ENCODE measurements at places on chromosomes 7 and 10.
A peak's percentile ranks its signal among the peaks of the same experiment; 100 is the strongest.

GRCh38 chr7:55733241-55734140 lies 129.1 kb downstream of the SEPTIN14 start:
- DNase-seq: peak; percentile 37

DNA sequence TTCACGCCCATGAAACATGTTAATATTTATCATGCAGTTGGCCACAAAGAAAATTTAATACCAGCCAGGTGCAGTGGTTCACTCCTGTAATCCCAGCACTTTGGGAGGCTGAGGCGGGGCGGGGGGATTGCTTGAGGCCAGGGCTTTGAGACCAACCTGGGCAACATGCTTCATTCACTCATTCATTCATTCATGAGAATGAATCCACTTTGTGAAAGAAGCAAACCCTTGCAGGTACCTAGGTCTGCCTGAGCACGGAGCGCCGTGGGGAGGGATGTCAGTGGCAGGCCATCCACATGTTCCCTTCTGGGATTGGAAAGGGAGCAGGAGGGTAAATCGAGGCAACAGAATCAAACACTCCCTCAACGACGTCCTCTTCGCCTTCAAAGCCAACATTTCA lies 4.7 kb downstream of the ANXA11 start:
- no peak for DNase-seq

GRCh38 chr7:66198469-66198868 lies 6.7 kb upstream of the TPST1 start:
- no peak for DNase-seq

DNA sequence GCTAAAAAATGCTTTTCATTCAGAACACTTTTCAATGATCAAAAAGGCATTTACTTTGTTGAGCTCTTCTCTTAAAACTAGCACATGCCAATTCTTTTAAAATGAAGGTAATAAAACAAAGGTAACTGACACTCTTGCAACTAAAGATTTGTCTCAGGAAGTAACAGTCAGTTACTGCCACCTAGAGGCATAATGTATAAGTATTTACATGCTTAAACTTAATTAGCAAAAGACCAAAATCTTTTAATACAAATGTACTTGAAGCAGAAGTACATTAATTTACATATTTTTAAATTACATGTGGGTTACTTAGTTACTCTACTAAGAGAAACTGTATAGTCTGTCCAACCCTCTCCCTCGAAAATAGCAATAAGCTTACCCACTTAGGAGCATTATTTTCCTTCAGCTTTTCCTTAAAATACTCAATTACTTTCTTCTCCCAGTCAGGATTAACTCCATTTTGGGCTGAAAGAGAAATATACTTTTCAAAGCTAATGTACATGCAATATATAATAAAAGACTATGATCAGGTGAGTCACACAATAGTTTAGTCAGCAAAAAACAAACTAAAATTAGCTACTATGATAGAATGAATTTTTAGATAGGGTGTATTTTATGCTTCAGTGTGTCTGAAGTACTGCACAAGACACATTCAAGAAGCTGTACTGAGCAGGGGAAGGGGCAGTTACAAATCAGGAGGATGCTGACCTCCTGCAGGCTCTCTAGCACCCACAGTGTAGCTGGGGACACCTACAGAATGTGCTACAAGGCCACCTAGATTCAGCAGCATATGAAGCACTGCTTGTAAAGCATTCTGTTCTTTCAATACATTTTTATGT lies 13.0 kb downstream of the MCMBP start:
- DNase-seq: peak; percentile 43

GRCh38 chr10:63240807-63241206 lies 107.7 kb downstream of the NRBF2 start:
- DNase-seq: no peak

DNA sequence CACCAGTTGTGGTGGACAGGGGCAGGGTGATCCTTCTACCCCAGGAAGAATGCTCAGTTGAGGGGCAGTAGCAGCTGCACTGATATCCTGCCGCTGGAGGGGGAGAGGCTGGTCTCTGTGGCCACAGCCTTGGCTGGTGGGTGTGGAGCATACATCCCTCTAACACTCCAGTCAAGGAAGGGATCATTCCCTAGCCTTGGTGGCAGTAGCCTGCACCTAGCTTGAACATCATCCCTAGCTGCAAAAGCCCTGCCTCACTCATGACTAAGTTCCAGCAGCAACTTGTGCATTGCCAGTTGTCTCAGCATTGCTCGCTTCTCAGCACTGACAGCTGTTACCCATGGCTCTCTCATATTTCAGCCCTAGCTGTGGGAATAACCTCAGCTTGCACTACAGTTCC lies 688.9 kb upstream of the POT1 start:
- DNase-seq: no peak

GRCh38 chr10:117134306-117135025 lies 3.6 kb downstream of the VAX1 start:
- no peak for DNase-seq

DNA sequence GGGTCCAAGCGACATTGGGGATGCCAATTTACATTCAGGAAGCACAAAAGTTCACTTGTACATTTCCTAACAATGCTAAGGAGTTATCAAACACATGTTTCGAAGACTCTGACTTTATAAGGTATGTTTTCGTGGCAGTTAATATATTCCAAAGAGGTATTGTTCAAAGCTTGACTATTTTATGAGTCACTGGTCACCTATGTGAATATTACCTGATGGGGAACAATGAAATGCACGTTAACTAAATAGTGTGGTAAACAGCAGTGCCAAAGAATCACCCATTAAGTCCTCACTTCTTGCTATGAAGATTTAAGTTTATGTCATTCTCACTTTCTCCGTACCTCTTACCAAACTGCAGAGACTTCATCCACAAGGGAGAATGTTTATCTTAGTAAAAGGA lies 550.2 kb downstream of the SORCS1 start:
- no peak for DNase-seq

- no peak for DNase-seq
Observed at GRCh38 chr10:58384095-58384494, 1.1 kb upstream of the TFAM start.

DNA sequence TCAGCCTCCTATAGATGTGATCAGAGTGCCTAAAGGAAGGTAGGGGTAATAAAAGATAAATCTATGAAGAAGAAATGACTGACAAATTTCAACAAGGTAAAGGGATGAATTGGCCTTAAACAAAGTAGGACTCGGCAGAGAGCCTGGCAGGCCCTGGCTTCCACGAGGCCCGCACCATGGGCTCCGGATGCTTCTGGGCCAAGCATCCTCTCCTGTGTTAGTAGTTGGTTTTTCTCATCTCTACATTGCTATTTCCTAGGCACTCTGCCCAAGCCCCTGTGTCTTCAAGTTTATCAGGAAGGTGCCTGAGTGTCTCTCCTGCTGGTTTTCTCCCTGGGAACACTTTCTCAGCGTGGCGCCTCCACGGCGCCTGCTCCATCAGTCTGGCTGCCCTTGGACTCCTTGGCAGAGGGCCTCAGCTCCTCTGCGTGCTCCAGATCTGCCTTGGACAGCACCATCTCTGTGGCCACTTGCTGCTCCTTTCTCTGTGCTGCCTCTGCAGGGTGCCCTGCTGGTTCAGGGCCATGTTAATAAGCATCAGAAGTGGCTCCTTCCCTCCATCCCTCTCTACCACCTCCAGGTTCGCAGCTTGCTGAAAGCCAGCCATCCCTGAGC lies 413.3 kb upstream of the DPP6 start:
- DNase-seq: no peak

DNA sequence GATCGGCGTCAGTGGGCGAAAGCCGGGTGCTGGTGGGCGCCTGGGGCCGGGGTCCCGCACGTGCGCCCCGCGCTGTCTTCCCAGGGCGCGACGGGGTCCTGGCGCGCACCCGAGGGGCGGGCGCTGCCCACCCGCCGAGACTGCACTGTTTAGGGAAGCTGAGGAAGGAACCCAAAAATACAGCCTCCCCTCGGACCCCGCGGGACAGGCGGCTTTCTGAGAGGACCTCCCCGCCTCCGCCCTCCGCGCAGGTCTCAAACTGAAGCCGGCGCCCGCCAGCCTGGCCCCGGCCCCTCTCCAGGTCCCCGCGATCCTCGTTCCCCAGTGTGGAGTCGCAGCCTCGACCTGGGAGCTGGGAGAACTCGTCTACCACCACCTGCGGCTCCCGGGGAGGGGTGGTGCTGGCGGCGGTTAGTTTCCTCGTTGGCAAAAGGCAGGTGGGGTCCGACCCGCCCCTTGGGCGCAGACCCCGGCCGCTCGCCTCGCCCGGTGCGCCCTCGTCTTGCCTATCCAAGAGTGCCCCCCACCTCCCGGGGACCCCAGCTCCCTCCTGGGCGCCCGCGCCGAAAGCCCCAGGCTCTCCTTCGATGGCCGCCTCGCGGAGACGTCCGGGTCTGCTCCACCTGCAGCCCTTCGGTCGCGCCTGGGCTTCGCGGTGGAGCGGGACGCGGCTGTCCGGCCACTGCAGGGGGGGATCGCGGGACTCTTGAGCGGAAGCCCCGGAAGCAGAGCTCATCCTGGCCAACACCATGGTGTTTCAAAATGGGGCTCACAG lies 1.1 kb downstream of the EGFR start:
- no peak for DNase-seq

DNA sequence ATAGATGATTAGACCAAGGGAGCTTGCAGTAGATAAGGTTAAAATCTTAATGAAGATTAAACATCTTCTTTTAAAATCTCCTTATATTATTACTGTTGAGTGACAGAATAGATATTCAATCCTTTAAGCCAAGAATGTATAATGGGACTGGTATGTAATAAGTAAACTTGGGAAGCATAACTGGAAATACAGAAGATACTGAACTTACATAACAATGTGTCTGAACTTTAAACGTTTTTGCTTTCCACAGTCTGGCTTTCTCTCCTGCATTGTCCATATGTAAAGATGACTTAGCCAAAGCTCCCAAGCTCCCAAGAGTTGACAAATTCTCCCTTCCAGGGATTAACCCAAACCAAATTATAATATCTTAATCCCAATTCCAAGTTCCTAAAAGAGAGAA lies 129.8 kb downstream of the KCND2 start:
- DNase-seq: peak; percentile 1

- DNase-seq: peak; percentile 57
Observed at GRCh38 chr10:17233286-17233991, 5.4 kb downstream of the VIM start.

DNA sequence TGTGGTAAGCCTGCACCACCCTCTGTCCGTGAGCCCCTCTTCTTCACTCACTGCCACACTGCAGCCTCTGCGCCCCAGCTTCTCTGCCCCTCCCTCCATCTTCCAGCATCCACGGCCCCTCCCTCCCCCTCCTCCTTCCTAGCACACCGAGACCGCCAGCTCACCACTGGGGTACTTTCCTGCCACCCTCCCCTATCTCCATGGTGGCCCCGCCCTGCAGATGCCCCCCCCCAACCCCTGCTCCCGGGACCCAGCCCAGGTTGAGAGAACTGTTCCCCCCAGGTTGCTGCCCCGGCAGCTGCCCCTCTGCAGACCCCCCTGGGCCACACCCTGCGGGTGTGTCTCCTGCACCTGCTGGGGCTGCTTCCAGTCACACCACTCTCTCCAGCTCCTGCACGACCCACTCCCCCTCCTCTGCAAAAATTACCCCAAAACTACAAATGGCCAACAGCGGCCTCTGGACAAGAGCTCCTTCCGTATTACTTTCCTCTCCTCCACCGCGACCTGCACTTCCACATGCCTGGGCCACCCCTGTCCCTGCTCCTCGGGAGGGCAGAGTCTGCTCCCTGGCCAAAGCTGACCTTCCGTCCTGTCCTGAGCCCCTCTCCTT lies 209.2 kb upstream of the PPP2R2D start:
- no peak for DNase-seq

- DNase-seq: no peak
Observed at GRCh38 chr10:125294109-125294508, 133.7 kb upstream of the CTBP2 start.

- no peak for DNase-seq
Observed at GRCh38 chr10:43257347-43258210, 9.3 kb downstream of the RASGEF1A start.

- peak; percentile 57 for DNase-seq
Observed at GRCh38 chr7:24981171-24981951, 1.4 kb upstream of the OSBPL3 start.

DNA sequence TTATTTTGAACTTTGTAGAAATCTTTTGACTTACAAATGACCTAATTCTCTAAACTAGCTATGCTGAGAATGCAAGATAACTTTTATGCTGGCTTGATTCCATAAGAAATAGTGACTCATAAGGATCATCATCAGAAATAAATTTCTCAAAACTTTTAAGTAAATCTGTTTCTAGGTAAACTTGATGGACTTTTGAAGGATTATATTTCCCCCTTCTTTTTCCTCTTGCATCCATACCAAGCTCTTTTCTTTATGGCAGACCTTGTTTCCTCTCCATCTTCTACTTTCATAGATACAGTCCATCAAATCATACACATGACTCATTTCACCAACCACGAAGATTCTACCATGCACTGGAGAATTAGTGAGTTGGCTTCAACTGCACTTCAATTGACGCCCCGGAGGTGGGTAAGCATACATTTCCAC lies 336.3 kb downstream of the KCNMA1 start:
- peak; percentile 81 for DNase-seq

GRCh38 chr10:46226232-46226631 lies 60.6 kb upstream of the ANTXRL start:
- DNase-seq: no peak

- no peak for DNase-seq
Observed at GRCh38 chr7:152158801-152159587, 133.5 kb downstream of the GALNT11 start.

DNA sequence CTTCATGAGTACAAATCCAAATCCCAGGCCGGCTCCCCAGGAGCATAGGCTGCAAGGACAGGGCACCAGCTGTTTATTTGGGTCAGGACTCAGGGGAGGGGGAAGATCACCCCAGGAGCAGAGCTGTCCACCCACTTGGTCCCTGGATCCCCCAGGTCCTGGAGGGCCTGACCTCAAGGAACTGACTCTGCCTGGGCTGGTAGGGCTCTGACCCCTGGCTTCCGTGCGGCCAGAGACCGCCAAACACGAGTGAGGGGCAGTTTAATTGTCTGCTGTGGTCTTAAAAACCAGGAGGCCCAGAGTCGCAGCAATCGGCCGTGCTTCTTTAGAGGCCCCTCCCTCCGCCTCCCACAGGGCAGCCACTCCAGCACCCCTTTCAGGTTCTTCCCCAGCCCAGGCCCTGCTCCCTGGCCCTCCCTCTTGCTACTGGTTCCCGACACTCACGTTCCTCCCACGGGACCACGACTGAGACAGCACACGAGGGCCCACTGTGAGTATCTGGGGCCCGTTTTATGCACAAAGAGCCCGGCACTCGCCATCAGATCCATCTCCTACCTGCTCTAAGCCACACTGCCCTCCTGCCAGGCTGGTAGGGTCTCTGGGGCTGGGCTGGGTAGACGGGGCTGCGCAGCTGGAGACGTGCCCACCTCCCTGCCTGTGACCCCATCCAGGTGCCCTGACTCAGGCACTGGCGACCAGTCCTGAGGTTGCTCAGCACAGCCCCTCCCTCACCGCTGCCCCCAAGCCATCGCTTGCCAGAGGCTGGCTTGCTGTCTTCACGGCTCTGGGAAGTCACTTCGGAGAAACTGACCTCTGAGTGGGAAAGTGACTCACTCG lies 30.0 kb upstream of the CFAP46 start:
- no peak for DNase-seq

DNA sequence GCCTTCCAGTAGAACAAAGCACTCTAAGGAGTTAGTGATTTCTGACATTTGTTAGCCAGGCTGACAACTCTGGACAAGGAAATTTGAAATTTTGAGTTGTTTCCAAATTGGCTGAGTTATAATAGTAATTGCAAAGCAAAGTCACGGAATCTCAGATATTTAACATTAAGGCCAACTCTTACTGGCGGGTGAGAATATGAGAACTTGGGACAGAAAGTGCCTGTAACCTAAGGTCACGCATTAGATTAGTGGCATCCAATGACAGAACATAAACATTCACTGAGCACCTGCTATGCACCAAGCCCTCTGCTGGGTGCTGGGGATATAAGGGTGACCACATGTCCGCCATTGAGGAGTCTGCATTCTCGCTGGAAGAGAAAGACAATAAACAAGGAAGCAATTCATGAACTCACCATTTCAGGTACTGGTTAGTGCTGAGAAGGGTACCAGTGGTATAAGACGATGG lies 45.5 kb upstream of the CHST15 start:
- no peak for DNase-seq
